GM18507 (cell line): ENCODE measurements at places on chromosomes 11 and 22.

- no peak for DNase-seq
Observed at GRCh38 chr11:43931717-43932039, 10.8 kb upstream of the C11orf96 start.

- DNase-seq: no peak
Observed at GRCh38 chr22:46245511-46245910, 4.6 kb downstream of the CDPF1 start.

DNA sequence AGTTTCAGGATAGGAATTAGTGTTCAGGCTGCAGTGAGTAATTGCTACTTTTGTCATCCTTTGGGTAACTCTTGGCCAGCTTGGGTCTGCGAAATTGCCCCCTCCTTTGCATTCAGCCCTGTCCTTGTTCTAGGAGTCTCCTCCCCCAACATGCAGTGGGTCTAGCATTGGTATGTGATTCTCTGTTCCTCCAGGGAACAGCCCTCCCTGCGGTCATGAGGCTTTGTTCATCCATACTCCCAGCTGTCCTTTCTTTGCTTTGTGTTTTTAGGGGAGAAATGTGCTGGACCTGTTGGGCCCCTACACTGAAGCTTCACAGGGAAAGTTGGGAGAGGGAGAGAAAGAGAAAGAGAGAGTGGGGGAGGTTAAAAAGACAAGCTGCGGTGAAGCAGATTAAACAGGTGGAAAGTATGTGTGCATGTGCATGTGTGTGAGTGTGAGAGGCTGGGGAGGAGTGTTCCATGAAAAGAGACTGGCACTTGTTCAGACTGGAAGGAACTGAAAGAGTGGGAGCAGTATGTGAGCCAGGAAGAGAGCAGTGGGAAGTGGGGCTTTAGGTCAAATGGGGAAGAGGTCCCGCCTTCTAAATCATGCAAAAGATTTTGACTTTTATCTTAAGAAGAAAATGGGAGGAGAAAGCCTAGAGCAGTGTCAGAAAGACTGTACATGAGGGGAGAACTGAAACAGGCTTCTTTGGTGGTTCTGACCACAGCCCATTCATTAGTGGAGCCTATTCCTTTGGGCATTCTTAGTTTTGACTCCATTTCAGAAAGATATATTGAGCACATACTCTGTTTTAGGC, 17.9 kb upstream of the SESN3 start:
- DNase-seq: no peak

GRCh38 chr11:60872961-60873524, 5.7 kb downstream of the ZP1 start:
- no peak for DNase-seq

DNA sequence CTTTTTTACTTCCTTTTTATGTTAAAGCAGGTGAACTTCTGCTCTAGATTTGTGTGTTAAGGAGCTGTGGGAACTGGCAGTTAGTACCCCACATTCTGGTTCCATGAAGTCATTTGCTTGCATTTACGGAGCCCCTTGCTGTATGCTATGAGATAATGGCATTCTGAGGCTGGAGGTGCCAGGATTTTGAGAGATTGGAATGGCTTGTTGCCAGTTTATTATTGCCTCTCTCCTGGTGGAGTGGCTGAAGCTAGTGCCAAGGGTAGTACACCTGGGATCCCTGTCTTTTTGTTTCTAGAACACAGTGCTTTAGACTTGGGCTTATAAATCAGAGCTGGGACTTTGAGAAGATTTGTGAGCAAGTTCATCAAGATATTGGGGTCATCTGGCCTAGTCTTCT, 73.8 kb downstream of the STIM1 start:
- DNase-seq: no peak

GRCh38 chr11:134341805-134342571, 10.2 kb downstream of the GLB1L2 start:
- no peak for DNase-seq

GRCh38 chr11:45266676-45267020, 19.5 kb downstream of the SYT13 start:
- no peak for DNase-seq

GRCh38 chr11:35483131-35483820, 42.1 kb downstream of the PAMR1 start:
- DNase-seq: no peak

GRCh38 chr11:21229224-21229623, 559.8 kb downstream of the NELL1 start:
- no peak for DNase-seq

DNA sequence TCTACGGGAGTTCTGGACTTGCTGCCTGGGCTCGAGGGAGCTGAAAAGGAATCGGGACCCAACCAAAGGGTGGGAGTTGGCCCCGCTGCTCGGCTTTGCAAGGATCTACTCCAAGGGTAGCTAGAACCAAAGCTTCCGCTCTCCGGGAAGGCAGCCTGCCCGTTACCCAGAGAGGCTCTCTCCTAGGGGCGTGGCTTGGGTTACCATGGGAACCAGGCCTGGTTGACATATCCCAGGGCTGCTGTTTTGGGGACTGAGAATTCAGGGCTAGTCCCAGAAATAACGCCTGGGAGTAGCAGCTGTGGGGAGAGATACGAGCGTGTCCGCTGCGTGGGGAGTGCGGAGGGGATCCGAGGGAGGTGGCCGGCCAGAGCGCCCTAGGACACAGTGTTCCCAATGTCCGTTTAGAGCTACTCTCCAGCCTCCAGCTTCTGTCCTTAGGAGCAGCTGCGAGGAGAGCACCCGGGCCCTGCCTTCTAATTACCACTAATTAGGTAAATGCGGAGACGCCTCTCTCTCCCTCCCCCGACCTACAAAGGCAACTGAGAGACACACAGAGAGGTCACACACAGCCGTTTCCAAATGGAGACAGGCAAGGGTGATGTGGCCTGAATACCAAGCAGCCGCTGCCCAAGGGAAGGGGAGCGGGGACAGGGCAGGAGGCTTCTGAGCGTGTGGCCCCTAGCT, 141.6 kb upstream of the CADM1 start:
- no peak for DNase-seq

DNA sequence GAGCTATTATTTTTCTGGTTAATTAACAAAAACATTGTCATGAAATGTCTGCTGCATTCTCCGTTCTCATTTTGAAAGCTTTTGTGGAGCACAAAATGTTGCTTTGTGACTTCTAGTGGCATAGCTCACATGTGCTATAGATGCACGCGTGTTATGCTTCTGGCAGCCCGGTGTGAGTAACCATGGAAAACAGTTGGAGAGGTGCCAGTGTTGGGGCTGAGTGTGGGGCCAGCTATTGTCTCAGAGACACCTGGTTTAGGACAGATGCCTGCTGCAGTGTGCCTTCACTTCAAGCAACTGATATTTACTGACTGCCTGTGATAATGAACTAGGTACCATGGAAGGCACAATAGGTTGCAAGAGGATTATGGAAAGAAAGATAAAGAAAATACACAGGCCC, 760.6 kb downstream of the NTM start:
- no peak for DNase-seq

DNA sequence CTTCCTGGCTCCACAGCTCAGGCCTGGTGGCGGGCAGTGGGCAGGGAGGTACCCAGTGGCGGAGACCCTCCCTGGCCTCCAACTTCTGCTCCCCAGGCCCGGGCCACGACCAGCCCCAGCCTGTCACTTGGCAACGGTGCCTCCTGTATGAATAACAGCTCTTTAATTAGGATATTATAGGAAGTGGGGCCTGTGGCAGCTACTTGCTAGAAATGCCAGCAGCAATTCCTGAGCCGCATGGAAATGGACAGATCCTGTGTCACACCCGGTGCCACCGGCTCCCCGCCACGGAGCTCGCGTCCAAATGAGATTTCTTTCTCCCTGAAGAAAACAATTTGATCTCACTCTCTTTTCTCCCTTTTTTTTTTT, 104.5 kb downstream of the CHST1 start:
- no peak for DNase-seq

DNA sequence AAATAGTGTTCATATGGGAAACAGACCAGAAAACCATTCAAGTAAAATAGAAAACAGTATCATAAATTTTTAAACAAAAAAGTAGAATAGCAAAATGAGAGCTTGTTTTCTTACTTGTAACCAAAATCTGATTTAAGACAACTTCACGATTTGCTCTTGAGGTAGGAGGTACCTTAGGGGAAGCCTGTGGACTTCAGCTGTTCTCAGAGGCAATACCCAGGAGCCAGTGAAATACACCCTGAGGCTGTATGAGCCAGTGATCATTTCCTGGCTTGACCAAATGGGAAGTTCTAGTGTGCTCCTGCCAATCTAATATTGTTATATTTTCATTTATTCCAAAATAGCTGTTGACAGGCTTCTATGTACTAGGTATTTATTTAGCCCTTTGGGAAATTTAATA, 104.8 kb downstream of the ARHGAP42 start:
- DNase-seq: no peak

DNA sequence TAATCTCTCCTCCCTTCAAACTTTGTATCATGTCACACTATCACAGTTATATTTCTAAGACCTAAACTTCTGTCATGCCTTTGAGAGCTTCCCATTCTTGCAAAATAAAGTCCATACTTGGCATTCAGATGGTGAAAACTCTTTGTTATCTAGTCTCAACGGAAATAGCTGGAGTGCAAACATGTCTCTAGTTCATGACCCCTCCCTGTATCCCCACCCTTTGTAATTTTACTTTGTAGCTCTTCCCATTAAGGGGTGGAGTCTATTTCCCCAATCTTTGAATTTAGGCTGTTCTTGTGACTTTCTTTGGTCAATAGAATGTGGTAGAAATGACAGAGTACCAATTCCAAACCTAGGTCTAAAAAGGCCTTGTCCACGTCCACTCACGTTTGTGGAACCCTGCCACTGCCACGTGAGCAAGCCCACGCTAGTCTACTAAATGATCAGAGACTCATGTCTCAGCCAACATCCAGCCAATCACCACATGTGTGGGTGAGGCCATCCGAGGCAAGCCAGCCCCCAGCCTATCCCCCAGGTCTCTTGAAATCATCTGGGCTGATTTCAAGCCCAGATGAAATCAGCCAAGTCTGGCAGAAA, 23.4 kb downstream of the SLN start:
- no peak for DNase-seq

DNA sequence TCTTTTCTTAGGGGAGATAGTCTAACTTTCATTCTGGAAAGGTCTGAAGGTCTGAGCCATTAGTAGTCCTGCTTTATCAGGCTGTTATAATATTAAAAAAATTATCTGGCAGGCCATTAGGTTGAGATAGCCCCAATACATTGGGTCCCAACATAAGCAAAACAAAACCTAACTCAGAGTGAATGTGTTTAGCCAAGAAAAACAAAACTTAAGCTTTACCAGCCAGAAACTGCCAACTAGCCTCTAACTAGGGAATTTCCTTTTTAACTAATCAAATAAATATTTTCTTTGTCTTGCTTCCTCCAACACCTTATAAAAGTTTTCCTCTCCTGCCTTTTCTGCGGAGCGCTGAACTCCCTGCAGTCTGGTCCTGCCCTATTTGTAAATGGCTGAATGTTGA, 1137.7 kb upstream of the CNTN5 start:
- DNase-seq: no peak

GRCh38 chr11:47101406-47101805, 75.3 kb downstream of the ARFGAP2 start:
- no peak for DNase-seq

DNA sequence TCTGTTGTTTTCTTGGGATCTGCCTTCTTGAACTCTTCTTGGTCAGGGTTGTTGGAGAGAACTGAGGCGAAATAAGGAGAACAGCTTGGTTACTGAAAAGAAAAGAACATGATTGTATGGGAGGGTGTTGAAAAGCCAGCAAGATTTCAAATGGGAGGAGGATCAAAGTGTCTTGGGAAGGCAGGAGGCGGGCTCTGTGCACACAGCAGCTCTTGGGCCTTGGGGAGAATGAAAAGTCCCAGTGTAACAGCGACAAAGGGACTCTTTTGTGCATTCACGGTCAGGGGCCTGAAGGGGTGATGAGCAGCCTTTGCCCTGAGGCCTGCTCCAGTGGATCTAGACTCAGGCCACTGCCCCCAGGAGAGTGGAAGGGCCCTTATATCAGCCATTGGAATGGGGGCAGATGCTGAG, 135.4 kb downstream of the ADAMTS15 start:
- no peak for DNase-seq

GRCh38 chr22:22882033-22882717, 5.4 kb upstream of the IGLL5 start:
- DNase-seq: no peak

DNA sequence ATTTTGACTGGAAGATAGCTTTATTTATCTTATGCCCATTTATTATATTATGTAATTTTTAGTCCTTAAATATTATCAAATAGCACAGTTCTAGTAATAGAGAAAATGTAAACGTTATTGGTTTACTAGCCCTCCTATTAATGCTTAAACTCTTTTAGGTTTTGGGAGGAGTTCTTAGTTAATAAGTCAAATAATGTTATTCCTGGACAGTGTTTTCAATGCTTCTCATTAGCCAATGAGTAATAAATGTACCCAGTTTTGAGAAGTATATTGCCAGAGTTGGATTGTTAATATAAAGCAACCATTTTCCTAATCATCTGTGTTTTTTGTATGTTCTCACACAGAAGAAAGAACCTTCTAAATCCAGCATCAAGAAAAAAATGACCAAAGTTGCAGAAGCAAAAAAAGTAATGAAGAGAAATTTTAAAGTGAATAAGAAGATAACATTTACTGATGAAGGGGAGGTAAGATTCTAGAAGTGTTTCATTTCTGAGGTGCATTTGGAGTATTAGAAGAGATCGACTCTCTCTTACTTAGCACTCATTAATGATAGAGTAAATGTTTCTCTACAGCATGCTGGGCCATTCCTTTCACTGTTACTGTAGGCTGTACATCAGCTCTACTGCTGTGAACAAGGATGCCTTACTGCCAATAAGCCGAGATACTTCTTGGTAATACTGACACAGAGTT, 173.4 kb downstream of the DDX10 start:
- no peak for DNase-seq

DNA sequence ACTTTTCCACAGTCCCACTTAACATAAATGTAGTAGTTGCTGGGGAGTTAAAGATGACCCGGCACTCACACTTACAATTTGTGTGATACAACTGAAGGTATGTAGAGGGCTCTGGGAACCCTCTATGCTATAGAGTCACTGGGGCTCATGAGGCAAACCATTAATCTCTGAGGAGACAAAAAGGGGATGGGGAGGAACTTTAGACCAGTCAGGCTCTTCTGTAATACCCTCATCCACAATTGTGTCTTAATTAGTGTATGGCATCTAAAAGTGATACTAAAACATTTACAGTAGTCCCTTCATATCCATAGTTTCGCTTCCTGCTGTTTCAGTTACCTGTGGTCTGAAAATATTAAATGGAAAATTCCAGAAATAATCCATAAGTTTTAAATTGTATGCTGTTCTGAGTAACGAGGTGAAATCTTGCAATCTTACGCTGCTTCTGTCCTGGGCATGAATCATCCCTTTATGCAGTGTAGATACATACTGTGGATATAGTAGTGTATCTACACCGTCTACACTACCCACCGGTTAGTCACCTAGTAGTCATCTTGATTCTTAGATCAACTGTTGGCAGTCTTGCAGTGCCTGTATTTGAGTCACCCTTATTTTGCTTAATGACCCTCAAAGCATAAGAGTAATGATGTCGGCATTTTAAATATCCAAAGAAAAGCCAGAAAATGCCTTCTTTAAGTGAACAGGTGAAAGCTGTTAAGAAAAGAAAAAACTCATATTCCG, 12.2 kb downstream of the CBL start:
- no peak for DNase-seq
